ENCODE measurements at places on chromosomes 1 and 21. TPM values are rescaled to one million over a fixed set of nuclear protein-coding genes. Genes with fewer than 3 reads are reported as not detected.

Gene ADAMTS1
- total RNA-seq: 20.7 TPM

Gene MANEAL
- total RNA-seq: 2.2 TPM

Gene PIK3C2B
- 32.7 TPM for total RNA-seq

Gene TEDDM1
- total RNA-seq: not detected

Gene FUCA1
- 20.5 TPM for total RNA-seq

Gene CENPF
- 10.3 TPM for total RNA-seq

Gene USP16
- 17.9 TPM for total RNA-seq

Gene HMCN1
- total RNA-seq: 9.2 TPM

Gene GPR52
- total RNA-seq: not detected

Gene FCRL2
- not detected for total RNA-seq

Gene FCRL5
- total RNA-seq: not detected

Gene AGMAT
- 0.35 TPM for total RNA-seq

Gene EFNA4
- total RNA-seq: 25.1 TPM

Gene FCGR3A
- not detected for total RNA-seq

Gene CFHR3
- not detected for total RNA-seq

Gene DYNLT5
- total RNA-seq: 15.9 TPM

Gene KRTAP13-2
- total RNA-seq: not detected

Gene SPRR2A
- not detected for total RNA-seq

Gene FCER1A
- not detected for total RNA-seq

Gene RLF
- 11.4 TPM for total RNA-seq

Gene CD160
- total RNA-seq: not detected

Gene FAM177B
- total RNA-seq: not detected

Gene AMY2B
- 5.1 TPM for total RNA-seq

Gene JAM2
- 8.5 TPM for total RNA-seq

Gene SPATA17
- total RNA-seq: 0.58 TPM

Gene UBE2U
- total RNA-seq: not detected

Gene PPM1J
- 2.2 TPM for total RNA-seq

Gene CD5L
- total RNA-seq: not detected

Gene PRR9
- total RNA-seq: not detected

Gene C1orf141
- total RNA-seq: not detected

Gene BATF3
- 1.2 TPM for total RNA-seq

Gene B4GALT2
- 93.8 TPM for total RNA-seq

Gene LRRC71
- total RNA-seq: 0.12 TPM

Gene GJA9
- total RNA-seq: not detected
